H1 (cell line): ENCODE measurements at places on chromosomes 5 and 9.

- no peak overlapping the region for H3K27ac ChIP-seq
- no peak overlapping the region for H3K4me3 ChIP-seq
- DNase-seq: no peak
- H3K36me3 ChIP-seq: no peaks in the 10 kb centered on the region
- H3K27me3 ChIP-seq: no peaks in the 10 kb centered on the region
- peaks cover 18% of the 10 kb centered on the region for H3K4me1 ChIP-seq
These were observed 71.5 kb downstream of the ANKRD33B start for GRCh38 chr5:10635257-10635866.

DNA sequence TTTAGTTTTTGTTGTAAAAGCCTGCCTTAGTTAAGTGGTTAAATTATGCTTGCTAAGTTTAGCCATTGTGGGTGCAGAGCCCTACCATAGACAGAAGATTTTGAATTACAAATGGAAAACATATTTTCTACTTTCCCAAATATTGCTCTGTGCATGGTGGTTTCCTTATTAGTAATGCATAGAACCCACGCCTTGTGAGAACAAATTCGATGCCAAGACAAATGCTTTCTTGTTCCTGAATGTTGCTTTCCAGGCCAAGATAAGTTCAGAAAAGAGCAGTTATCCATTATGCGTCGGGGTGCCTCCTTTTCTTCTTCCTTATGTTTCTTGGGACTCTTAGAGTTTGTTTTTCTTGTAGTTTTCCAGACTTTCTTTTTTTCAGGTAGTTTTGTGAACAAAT is 31.0 kb upstream of the GARNL3 start:
- H3K4me3 ChIP-seq: no peak overlapping the region
- H3K4me1 ChIP-seq: no peaks in the 10 kb centered on the region
- H3K27me3 ChIP-seq: no peaks in the 10 kb centered on the region
- H3K27ac ChIP-seq: no peak overlapping the region

- H3K27ac ChIP-seq: no peak overlapping the region
- no peak overlapping the region for H3K4me3 ChIP-seq
- no peaks in the 10 kb centered on the region for H3K36me3 ChIP-seq
- no peaks in the 10 kb centered on the region for H3K27me3 ChIP-seq
These were observed 375.6 kb upstream of the NUDT12 start for GRCh38 chr5:103938146-103938695.

GRCh38 chr5:168879929-168880328 is 300.8 kb upstream of the PANK3 start:
- no peak overlapping the region for H3K27ac ChIP-seq
- H3K4me1 ChIP-seq: peaks cover 16% of the 10 kb centered on the region
- no peaks in the 10 kb centered on the region for H3K36me3 ChIP-seq

DNA sequence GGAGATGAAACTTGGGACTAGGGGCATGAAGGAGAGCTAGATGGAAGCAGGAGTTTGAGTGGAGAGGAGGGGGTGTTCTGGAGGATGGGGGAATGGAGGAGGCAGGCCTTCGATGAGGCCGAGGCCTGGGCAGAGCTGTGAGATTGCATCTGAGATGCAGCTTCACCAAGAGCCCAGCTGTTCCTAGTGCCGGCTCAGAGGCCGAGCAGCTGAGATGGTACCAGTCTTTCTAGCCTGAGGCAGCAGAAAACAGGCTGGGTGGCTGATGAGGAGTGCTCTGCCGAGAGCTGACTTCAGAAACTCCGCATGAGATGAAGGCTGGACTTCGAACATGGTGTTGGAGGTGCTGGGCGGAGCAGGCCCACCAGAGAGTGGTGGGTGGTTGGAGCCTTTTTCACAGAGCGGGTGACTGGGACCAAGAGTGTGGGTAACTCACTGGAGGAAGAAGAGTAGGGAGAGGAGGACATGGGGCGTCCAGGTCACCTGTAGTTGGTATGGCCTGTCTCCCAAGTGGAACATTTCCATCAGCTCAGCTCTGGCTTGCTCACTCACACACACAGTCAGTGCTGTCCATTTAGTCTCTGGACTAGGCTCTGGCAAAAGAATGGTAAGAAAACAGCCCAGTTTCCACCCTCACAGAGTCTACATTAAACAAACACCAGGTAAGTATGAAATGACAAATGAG is 54.7 kb downstream of the TMOD1 start:
- DNase-seq: no peak
- H3K4me3 ChIP-seq: no peak overlapping the region
- H3K27me3 ChIP-seq: no peaks in the 10 kb centered on the region
- H3K36me3 ChIP-seq: no peaks in the 10 kb centered on the region
